CD4-positive, alpha-beta memory T cell (primary cell): ENCODE measurements at places on chromosomes 7 and 10. TPM values are rescaled to one million over a fixed set of nuclear protein-coding genes. Genes with fewer than 3 reads are reported as not detected.

DNA sequence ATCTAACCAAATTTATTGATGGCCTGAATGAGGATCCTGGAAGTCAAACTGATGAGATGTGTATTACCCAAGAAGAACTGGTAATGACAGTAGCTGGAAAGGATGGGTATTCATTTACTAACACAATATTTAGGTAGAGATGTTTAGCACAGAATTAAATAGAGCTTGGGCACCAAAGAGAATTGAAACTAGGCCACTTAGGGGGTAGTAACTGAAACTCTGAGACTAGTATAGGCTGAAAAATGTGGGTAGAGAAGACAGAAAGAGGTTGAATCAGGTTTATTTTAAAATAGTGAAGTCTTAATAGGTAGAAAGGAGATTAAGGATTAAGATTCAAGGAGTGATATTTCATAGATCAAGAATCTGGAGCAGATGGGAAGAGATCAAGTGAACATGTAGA, 155.8 kb downstream of the MLLT10 start:
- peaks cover 4% of the 10 kb centered on the region for H3K36me3 ChIP-seq
- no peak for DNase-seq
- H3K27ac ChIP-seq = no peak overlapping the region
- no peaks in the 10 kb centered on the region for H3K27me3 ChIP-seq

DNA sequence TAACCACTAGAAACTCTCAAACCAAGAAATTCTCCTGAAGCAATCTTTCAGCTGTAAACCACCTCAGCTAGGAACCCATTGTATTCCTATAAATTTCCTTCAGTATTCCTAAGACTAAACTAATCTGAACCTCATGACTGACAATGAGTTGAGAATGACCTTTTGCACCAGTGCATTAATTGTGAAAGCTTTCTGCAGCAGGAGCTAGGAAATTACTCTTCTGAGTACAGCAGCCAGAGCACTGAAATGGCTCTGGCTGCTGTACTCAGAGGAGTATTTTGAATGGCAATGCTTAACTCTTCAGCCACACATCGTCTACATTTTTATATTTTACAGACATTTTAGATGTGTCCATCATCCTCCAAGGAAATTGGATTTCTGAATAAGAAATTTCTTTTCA, 109.7 kb downstream of the PCDH15 start:
- no peaks in the 10 kb centered on the region for H3K36me3 ChIP-seq
- H3K27ac ChIP-seq = no peak overlapping the region
- H3K27me3 ChIP-seq = no peaks in the 10 kb centered on the region
- H3K4me1 ChIP-seq = no peaks in the 10 kb centered on the region
- H3K4me3 ChIP-seq = no peak overlapping the region

GRCh38 chr10:11435581-11435981, 175.9 kb downstream of the USP6NL start:
- H3K36me3 ChIP-seq = no peaks in the 10 kb centered on the region
- peaks cover 11% of the 10 kb centered on the region for H3K4me1 ChIP-seq
- H3K27me3 ChIP-seq = no peaks in the 10 kb centered on the region
- H3K4me3 ChIP-seq = no peak overlapping the region

DNA sequence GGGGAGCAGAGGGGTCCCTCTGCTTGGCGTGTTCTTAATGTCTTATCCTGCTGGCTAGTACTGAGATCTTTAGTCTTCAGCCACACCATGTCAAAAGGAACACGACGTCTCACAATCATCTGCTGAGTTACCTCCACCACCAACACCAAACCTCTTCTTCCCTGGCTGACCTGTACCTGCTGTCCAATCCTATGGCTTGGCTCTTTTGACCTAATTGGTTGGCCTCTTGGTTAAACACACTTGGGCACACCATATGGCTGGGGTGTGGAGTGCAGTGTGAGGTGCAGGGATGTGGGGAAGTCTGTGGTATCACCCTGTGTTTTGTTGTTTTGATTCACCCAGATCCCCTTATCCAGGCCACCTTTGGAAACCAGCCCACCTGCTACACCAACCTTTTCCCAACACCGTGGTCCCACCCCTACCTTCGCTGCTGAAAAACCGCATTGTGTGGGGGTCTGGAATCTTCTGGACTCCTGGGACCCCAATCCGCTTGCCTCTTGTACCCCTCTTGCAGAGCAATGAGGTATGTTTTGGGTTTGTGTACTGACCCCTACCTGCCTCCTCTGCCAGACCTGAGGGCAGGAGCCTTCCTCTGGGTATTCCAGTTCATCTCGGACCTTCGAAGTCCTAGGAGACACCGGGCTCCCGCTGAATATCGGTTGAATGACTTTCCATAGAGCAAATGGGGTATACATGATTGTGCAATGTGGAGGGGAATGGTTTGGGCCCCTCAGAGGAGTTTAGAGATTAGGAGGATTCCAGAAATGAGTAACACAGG, 2.8 kb upstream of the LBX1 start:
- no peaks in the 10 kb centered on the region for H3K36me3 ChIP-seq
- peaks cover 35% of the 10 kb centered on the region for H3K4me1 ChIP-seq
- no peak overlapping the region for H3K27ac ChIP-seq
- H3K4me3 ChIP-seq = no peak overlapping the region
- H3K27me3 ChIP-seq = peaks cover 78% of the 10 kb centered on the region

DNA sequence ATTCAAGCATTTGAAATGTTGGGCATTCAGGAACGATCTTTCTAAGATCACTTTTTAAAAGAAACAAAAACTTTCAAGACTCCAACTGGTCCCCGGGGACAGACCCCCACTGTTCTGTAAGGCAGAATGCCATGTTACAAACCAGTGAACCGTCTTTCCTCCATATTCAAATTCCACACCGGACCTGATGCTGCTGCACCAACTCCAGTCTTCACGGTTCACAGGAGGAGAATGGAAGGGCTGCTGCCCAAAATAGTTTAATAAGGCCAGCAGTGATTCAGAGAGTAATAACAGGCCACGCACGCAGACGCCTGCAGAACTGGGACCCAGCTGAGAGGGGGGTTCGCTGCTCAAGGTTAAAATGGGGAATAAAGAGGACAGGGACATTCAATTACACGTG, 47.2 kb downstream of the OSBPL3 start:
- H3K4me1 ChIP-seq = peaks cover 16% of the 10 kb centered on the region
- H3K36me3 ChIP-seq = no peaks in the 10 kb centered on the region
- DNase-seq = no peak
- no peak overlapping the region for H3K27ac ChIP-seq

GRCh38 chr7:11753433-11753832, 78.6 kb downstream of the THSD7A start:
- no peaks in the 10 kb centered on the region for H3K36me3 ChIP-seq
- no peak for DNase-seq
- H3K4me1 ChIP-seq = no peaks in the 10 kb centered on the region
- H3K27me3 ChIP-seq = no peaks in the 10 kb centered on the region
- H3K4me3 ChIP-seq = no peak overlapping the region

GRCh38 chr7:50939021-50939420, 156.3 kb upstream of the GRB10 start:
- DNase-seq = no peak
- H3K4me1 ChIP-seq = no peaks in the 10 kb centered on the region

GRCh38 chr7:22672846-22673680, 53.9 kb upstream of the IL6 start:
- H3K36me3 ChIP-seq = no peaks in the 10 kb centered on the region
- no peak overlapping the region for H3K27ac ChIP-seq
- peaks cover 56% of the 10 kb centered on the region for H3K4me1 ChIP-seq
- H3K4me3 ChIP-seq = no peak overlapping the region

DNA sequence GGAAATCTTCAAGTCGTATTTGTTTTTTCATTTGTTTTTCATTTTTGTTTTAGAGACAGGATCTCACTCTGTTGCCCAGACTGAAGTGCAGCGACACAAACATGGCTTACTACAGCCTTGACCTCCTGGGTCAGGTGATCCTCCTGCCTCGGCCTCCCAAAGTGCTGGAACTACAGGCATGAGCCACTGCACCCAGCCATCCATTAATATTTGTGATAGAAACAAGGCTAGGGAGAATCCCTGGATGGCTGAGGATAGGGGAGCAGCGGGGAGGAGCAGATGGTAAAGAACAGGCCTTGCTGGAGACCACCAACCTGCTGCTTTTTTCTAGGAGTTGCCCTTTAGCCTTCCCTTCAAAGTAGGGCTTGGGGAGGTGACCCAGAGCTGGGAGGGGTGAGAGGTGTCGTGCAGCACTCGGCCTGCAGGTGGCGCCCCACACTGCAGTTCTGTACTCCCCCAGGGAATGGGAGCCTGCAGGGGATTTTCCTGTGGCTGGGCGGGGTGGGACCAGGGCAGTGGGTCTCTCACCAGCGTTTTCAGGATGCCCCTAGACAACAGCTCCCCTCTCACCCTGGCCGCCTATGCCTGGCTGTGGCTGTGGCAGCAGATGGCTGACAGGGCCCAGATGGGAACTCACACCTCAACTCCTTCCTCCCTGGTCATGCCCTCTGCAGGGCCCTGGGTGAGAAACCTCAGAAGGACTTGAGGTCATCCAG, 12.6 kb upstream of the CDH23 start:
- H3K4me1 ChIP-seq = no peaks in the 10 kb centered on the region
- H3K27me3 ChIP-seq = no peaks in the 10 kb centered on the region
- no peak overlapping the region for H3K27ac ChIP-seq
- DNase-seq = peak; percentile 60
- H3K36me3 ChIP-seq = no peaks in the 10 kb centered on the region

GRCh38 chr7:50308532-50309385, 4.2 kb downstream of the IKZF1 start:
- peaks cover 4% of the 10 kb centered on the region for H3K36me3 ChIP-seq
- DNase-seq = no peak
- peak overlapping the region; percentile 86 for H3K4me3 ChIP-seq
- peaks cover 61% of the 10 kb centered on the region for H3K4me1 ChIP-seq
- H3K27me3 ChIP-seq = no peaks in the 10 kb centered on the region

GRCh38 chr7:3301449-3301731, 338 bp downstream of the SDK1 start:
- peaks cover 4% of the 10 kb centered on the region for H3K27me3 ChIP-seq
- no peak overlapping the region for H3K4me3 ChIP-seq
- H3K4me1 ChIP-seq = peaks cover 18% of the 10 kb centered on the region
- no peaks in the 10 kb centered on the region for H3K36me3 ChIP-seq

GRCh38 chr10:64093946-64094535, 572.8 kb downstream of the REEP3 start:
- H3K4me3 ChIP-seq = no peak overlapping the region
- no peaks in the 10 kb centered on the region for H3K36me3 ChIP-seq
- no peak overlapping the region for H3K27ac ChIP-seq

- H3K36me3 ChIP-seq = no peaks in the 10 kb centered on the region
- H3K27ac ChIP-seq = no peak overlapping the region
- no peak overlapping the region for H3K4me3 ChIP-seq
- H3K27me3 ChIP-seq = no peaks in the 10 kb centered on the region
These were observed 746.5 kb downstream of the AUTS2 start for GRCh38 chr7:70344726-70345125.

- no peaks in the 10 kb centered on the region for H3K4me1 ChIP-seq
- DNase-seq = no peak
- no peaks in the 10 kb centered on the region for H3K36me3 ChIP-seq
These were observed 189.6 kb downstream of the DNAJC1 start for GRCh38 chr10:21813946-21814345.

- H3K4me1 ChIP-seq = no peaks in the 10 kb centered on the region
- no peak for DNase-seq
- H3K27ac ChIP-seq = no peak overlapping the region
- no peaks in the 10 kb centered on the region for H3K27me3 ChIP-seq
- no peak overlapping the region for H3K4me3 ChIP-seq
These were observed 77.9 kb downstream of the TMEM178B start for GRCh38 chr7:141151746-141152145.

The RASSF4 gene
- total RNA-seq = 1.6 TPM

The FANK1 gene
- 0.99 TPM for total RNA-seq

The SPDYE2 gene
- total RNA-seq = 0.20 TPM

The METTL2B gene
- 32.8 TPM for total RNA-seq

The KCNK18 gene
- total RNA-seq = not detected

The ZNF239 gene
- 5.8 TPM for total RNA-seq

The MSMB gene
- total RNA-seq = not detected

The ASIC3 gene
- 10.6 TPM for total RNA-seq

The ZWINT gene
- 2.2 TPM for total RNA-seq

The AGK gene
- total RNA-seq = 30.0 TPM

The ITPRID1 gene
- total RNA-seq = not detected

The HHEX gene
- 0.32 TPM for total RNA-seq
